Spinal cord (tissue), 10 donors: ENCODE measurements at places on chromosomes 2 and 18.
A peak's percentile ranks its signal among the peaks of the same experiment; 100 is the strongest.

DNA sequence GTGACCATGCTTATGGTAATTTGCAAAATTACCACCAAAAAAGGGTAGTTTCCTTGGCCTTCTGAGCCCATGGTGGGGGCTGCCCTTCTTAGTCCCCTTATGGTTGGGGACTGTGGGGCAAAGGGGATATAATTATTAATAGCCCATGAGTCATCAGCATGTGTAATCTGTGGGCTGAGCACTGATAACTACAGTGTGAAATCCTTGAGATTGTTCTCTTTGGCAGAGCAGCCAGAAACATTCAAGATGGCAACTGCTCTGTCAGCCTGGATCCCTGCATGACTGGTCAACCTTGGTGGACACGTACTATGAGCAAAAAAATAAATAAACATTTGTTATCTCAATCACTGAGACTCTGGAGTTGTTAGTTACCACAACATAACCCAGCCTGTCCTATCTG lies 61.3 kb downstream of the MGAT4A start:
- DNase-seq: no peak

GRCh38 chr2:48471048-48471474 lies 58.9 kb upstream of the STON1 start:
- DNase-seq: no peak

DNA sequence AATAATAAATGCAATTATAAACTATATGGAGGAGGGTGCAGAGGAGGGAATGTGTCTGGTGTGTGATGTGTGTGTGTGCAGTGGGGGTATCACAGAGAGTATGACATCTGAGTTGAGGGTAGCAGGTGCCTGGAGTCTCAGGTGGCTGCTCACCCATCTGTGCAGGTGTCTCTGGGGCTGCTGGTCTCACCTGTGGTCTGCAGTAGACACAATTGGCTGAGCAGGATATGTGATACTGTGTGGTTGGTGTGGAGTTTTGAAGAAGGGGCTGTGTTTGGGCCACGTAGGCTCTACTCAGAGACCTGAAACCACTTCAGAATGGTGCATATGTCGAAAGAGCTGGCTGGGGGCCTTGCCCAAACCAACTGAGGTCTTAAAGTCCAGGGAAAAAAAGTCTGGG lies 17.0 kb downstream of the FABP1 start:
- DNase-seq: no peak

GRCh38 chr18:63164396-63164795 lies 155.2 kb downstream of the BCL2 start:
- DNase-seq: no peak

- DNase-seq: no peak
Observed at GRCh38 chr2:127348426-127349000, 39.3 kb downstream of the MAP3K2 start.

DNA sequence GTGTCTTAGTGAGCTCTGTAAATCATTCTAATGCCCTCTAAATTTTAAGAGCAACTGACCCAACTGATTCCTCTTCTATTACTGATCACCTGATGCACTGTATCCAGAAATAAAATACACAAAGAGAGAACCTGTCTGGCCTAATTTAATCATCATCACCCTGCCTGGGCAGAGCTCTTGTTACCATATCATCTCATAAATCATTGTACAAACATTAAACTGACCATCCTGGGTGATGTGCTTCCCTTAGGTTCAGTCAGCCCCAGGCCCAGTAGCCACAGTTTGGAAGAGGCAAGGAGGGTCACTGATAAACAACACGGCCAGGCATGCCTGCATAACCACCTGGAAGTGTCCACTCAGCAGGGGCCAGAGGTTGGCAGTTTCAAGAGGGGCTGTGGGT lies 22.7 kb upstream of the ACMSD start:
- DNase-seq: no peak

DNA sequence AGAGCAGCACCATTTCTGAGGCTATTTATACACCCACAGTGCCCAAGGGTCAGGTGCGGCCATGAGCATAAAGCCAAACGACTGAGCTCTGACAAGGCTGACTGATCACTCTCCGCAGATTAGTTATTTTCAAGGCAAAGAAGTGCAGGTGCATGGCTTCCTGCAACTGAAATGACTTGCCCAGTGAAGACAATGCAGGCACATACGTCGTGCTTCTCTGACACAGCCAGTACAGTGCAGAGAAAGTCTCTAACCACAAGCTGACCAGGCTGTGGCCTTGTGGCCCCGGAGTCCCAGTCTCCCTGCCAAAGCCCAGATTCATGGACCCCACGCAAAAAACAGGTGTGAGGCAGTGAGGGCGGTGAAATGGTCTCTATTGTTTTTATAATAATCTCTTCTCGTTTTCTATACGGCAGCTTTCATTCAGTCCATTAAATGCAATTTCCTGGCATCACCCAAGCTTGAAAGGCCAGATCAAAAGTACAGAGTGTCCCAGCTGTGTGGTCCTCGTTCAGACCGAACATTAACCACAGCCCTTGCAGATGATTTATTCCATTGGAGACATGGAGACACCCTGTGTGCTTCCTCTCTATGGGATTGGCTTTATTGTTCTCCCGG lies 447.0 kb upstream of the ID2 start:
- no peak for DNase-seq

GRCh38 chr18:9362869-9363268 lies 28.3 kb downstream of the TWSG1 start:
- no peak for DNase-seq

DNA sequence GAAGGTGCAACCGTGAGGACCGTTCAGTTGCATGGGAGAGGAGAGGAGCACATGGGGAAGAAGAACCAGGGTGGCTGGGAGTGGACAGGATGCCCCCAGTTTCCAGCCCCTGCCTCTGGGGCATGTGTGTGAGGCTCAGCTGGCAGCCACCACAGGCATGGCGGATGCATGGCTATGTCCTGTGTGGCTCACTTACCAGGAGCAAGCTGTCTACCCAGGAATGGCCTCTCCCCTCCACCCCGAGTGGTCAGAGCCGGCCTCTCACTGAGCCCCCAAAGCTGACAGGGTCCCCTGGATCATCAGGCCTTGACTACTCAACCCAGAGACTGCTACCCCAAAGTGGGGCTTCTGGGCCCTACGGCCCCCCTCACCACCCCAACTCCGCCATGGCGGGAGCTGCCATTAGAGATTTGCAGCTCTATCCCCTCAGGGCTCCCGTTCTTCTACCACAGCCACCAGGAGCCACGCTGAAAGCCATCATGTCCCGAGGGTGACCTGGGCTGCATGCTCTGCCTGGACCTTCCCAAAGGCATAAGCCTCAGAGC lies 65.3 kb downstream of the RHOB start:
- no peak for DNase-seq

GRCh38 chr2:168632709-168633121 lies 169.7 kb upstream of the NOSTRIN start:
- no peak for DNase-seq

DNA sequence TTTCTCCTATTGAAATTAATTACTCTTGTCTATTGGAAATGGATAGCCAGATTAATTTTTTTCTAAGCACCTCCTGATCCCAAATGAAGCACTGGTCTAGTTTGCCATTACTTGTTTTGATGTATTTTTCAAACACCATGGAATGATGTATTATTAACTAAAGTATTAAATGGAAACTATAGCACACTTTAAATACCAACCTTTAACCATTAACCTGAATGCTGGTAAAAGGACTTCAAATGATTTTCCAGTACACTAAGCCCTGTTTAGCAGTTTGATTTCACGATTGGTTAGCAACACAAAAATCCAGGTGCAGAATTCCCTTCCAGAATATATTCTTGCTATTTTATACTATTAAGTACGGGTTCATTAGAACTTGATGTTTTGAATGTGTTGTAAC lies 37.3 kb downstream of the COL4A3 start:
- no peak for DNase-seq

DNA sequence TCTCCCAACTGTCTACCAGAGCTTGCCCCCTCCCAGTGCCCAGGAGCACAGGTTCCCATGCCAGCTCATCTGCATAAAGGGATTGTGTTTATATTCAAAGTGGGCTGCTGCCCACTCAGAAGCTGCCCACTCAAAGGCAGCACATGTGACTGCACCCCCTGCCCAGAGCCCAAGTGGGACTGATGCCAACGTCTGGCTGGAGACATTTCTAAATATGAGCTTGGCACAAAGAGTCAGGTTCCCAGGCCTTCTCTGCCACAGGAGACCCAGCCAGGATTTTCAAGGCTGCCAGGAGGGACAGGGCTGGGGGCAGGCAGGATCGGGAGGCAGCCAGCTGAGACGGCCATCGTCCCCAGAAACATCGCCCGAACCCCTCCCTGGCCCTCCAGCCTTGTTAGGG lies 67.1 kb downstream of the ZBTB7C start:
- DNase-seq: peak; percentile 54

GRCh38 chr2:232432598-232433184 lies 23.3 kb upstream of the ALPI start:
- DNase-seq: no peak

DNA sequence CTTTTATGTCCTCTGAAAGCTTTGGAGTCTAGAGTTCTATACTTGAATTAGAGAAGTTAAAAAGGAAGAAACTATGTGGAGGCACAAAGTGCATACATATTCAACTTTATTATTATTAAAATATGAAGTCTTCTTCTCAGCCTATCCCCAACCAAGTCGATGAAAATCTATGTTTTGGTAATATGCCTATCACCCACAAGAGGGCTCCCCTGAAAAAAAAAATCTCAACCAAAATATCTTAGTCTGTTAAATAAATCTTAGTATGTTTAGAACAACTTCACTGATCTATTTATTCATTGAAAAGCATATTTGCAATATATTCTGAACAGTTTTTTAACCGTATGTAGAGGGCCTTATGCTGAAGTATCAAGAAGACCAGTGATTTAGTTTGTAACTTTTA lies 804.5 kb downstream of the TDRD15 start:
- no peak for DNase-seq

GRCh38 chr2:42053791-42054701 lies 6.2 kb downstream of the PKDCC start:
- no peak for DNase-seq
